ENCODE measurements at places on chromosomes 2 and 18. TPM values are rescaled to one million over a fixed set of nuclear protein-coding genes. Genes with fewer than 3 reads are reported as not detected.
A peak's percentile ranks its signal among the peaks of the same experiment; 100 is the strongest.

DNA sequence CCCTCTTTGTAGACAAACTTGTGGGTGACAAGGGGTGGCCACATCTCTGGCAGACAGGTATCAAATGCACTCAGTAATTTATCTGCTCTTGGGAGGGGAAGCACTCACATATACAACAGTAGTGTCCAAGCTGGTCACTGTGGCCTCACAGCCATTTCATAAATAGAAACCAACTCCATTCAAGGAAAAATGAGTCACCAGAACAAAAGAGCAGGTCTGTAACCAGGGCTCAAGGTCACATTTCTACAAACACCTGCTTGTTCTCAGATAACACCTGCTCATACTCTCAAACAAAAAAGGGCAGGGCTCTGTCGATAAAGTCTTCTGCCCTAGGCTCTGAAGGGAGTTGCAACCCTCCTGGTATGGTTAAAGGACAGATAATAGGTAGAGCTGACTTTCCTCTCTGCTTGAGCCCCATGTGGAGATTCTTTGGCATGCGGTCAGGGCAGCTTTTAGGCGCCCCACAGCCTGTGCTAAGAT is 459.0 kb downstream of the BCL11A start:
- DNase-seq: no peak

- no peak for DNase-seq
Measured at GRCh38 chr2:63044362-63045327, 6.0 kb upstream of the OTX1 start.

DNA sequence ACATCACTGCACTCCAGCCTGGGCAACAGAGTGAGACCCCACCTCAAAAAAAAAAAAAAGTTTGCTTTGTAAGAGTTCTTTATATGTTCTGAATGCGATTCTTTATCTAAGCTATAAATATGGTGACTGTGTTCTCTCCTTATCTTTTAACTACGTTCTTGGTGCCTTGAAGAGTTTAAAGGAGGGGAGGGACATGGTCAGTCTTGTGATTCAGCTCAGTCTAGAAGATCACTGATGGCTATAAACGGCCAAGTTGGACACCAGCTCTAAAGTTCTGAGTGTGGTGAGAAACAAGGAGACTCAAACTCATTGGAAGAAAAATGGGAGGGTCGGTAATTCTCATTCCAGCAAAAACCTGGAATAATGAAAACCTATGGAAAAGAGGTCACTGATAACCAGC is 128.4 kb upstream of the SEC11C start:
- no peak for DNase-seq

- DNase-seq: no peak
Measured at GRCh38 chr18:61891894-61892293, 913 bp downstream of the RNF152 start.

GRCh38 chr2:98469862-98470544 is 25.3 kb downstream of the INPP4A start:
- no peak for DNase-seq

The IL1R2 gene
- total RNA-seq: not detected

DNA sequence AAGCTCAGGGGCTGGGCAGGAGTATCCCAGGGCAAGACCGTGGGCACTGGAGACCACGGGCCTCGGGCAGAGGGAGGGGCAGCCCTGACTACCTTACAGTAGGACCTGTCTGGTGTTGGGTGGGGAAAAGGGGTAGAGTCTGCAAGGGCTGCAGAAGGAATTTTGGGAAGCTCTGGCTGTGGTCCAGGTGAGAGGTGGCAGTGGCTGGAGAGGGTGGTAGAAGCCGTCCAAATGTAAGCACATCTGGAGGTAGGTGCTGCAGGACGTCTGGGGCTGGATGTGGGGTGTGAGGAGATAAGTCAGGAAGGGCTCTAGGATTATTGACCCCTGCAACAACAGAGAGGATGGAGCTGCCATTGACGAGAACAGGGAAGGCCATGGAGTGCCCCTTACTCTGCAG is 486.7 kb downstream of the EIPR1 start:
- peak; percentile 53 for DNase-seq

The SERPINB12 gene
- not detected for total RNA-seq

The PRKAG3 gene
- total RNA-seq: not detected

DNA sequence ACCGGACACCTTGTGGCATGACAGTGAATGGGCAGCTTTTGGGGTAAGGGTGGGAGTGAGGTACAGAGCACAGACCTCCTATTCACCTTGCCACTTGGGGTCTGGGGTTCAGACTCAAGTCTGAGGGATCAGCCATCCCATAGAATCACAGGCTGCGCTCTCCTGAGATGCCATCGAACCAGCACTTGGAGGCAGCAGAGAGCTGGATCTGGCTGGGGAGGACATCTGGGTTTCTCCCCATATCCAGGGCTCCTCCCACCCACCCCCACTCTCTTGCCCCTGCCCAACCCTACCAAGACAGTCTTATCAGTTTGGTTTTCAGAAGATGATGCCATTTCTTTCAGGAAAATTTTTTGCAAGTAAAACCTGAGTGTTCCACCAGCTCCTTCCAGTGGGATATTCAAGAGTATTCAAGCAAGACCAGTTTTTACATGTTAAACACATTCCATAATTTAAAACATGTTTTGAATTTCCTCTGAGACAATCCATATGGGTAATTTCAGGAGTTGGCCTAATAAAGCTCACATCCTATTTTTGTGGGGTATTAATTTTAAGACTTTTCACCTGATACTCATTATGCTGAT is 29.2 kb upstream of the TEX44 start:
- no peak for DNase-seq

DNA sequence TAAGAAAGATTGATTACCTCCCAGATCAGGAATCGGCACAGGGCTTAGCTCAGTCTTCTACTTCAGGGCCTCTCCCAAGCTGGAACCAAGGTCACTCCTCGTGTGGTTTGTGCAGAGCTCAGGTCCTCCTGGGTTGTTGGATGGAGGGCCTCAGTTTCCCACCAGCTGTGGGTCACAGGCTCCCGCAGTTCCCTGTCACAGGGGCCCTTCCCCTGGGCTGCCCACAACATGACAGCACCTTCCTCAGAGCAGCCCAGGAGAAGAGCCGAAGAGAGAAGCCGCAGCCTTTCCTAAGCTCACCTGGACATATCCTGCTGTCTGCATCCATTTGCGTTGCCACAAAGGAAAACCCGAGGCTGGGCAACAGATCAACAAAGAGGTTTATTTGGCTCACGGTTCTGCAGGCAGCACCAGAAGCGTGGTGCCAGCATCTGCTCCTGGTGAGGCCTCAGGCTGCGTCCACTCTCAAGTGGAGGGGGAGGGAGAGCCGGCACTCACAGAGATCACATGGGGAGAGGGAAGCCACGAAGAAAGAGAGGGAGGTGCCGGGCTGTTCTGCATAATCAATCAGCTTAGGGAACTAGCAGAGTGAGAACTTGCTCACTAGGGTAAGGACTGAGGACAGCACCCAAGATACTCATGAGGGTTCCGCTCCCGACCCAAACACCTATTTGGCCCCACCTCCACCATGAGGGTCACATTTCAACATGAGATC is 13.0 kb upstream of the ALLC start:
- no peak for DNase-seq

- no peak for DNase-seq
Measured at GRCh38 chr2:134190807-134191203, 63.1 kb upstream of the MGAT5 start.

- DNase-seq: no peak
Measured at GRCh38 chr2:9483107-9483506, 8.8 kb downstream of the IAH1 start.

DNA sequence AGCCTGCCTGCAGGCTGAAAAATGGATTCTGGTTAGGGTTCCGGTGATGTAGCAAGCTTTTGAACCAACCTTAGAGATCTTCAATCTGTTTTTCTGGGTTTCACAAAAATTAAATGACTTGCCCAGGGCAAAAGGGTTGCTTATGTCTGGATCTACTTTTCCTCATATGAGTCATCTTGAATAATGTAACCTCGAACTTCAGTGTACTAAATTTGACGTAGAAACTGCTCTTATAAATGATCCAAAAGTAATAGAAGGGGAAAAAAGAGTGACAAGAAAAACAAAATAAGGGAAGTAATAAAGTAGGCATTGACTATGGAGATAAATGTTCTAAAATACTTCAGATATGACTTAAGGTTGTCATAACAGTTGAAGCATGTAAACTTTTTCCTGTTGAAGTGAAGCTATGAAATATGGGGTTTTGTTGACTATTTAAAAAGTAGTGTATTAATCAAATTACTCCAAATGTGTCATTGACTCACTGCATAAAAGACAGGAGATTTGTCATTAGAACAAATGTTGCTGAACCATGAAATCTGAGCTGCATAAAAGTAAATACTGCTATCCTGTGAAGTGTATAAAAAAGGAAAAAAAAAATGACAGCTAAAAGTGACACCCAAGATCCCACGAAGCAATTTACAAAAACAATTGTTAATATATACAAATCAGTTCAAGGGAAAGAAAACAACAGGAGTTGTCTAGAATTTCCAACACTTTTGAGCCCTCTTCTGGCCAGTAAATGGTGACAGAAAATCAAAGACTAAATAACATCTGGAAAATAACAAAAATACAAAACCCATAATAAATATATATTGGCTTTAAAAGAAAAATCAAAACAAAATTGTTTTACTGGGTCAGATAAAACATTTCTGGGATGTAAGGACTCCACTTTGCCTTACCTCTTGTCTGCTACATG is 103.6 kb upstream of the SERPINE2 start:
- no peak for DNase-seq

DNA sequence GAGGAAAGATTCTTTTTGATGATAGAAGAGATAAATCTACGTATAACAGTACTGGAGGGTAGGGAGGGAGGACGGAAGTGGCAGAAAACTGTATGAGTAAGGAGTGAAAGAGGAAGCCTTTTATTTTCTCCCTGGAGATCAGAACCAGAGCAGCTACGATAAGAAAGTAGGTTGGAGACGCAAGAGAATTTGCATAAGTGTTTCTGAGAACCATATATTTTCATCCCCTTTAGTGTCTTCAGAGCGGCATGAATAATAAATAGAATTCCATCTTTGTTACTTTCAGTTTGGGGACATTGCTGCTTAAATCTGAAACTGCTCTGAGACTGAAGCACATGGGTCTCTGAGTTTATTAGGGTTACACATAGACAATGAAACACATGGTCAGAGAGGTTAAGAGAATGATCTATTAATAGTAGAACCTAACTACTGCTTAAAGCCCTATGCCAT is 230.2 kb upstream of the TNP1 start:
- no peak for DNase-seq

DNA sequence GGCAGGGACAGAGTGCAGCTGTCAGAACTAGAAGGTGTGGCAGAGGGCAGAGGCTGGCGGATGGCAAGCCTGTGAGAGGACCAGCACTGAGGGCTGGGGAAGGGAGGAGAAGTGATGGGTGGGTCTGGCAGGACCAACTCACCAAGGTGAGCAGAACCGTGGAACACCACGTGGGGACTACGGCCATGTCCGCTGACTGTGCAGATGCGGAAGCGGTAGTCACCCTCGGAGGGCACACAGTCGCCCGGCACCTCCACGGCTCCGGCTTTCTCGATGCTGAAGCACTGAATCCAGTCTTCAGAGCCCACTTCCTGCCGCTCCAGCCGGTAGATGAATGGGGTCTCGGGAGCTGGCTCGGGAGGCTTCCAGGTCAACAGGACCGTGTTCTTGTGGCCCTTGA is 4.2 kb downstream of the OBSL1 start:
- DNase-seq: no peak

DNA sequence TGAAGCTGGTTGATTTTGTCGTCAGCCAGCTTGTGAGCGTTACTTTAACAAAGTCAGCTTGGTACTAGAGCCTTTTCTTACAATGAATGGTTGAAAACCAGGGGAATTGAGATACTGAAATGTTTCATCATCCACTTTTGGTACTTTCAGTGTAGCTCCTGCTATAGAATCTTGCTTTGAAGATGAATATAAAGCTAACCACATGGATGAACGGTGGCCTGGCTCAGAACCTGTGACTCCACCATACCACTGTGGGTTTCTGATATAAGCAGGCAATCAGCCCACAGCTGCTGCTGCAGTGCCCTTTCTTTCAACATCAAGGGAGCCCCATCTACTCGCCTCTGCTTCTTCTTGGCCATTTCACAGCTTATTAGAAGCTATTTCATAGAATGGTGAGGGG is 53.2 kb upstream of the GPR45 start:
- no peak for DNase-seq

DNA sequence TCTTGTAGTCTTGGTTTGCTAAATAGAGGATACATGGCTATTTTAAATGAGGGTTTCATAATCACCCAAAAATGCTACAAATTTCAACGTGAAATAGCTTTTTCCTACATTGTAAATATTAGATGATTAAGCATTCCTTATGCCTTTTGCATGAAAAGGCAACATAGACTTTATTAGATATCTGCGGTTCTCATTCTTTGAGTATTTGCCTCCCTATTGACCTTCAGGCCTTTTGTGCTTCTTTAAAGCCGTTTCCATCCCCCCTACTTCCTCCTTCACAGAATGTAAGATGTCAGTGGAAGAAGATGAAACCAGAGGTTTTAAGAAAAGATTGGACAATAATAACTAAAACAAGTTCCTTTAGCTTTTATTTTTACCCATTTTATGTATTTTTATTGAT is 144.1 kb downstream of the UBE2E3 start:
- DNase-seq: no peak

GRCh38 chr2:46798041-46798440 is 117.6 kb downstream of the MCFD2 start:
- DNase-seq: peak; percentile 32

GRCh38 chr2:28736034-28736433 is 15.6 kb upstream of the PPP1CB start:
- no peak for DNase-seq

DNA sequence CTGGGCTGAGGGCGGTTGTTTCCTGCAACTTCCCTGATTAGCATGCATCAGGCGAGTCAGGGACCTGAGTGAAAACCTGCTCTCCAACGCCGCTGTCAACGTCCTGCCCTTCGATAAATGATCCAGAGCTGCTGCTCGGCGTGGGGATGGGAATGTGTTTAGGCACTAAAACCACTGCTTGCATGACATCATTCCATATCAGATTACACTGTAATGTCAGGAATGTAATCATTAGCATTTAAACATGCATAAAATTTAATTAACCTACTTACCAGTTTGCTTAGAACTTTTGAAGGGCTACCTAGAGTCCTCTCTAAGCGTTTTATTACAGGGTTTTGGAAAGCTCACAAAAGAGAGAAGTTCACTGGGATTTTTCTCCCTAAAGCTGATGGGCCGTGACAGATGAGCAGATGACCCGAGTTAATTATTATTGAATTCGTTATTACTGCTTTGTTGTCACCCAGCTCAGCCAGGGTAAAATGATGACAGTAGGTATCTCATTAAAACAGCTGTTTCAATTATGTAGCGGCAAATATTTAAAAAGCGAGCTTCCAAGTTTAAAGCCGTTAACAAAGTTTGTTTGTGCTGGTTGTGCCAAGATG is 685.6 kb upstream of the SALL3 start:
- DNase-seq: no peak

The FKBP7 gene
- 49.9 TPM for total RNA-seq

The CHRNG gene
- not detected for total RNA-seq

The MYO5B gene
- total RNA-seq: not detected

GRCh38 chr18:76821875-76822505 is 367 bp upstream of the ZNF236 start:
- DNase-seq: peak; percentile 85

DNA sequence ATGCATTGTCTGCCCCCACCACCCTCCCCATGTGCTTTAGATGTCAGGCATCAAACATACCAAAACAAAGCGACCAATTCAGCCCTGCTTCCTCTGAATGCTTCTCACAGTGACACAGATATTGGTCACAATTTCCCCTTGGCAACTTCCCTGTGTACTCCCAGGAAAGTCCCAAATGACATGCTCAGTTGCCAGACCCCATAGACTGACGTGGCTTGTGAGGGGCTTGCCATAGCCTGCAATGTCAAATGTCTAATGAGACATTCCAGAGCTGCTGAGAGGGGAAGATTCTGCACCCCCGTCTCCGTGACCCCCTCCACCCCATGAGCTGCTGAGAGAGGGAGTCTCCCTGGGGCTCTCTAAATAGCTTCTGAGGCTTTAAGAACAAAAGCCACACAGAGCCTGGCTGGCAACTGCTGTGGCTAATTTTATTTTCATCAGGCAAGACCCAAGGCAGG is 47.3 kb downstream of the RFTN2 start:
- no peak for DNase-seq
